ENCODE measurements at places on chromosomes 7 and 10.

- no peak for DNase-seq
These were observed 234.7 kb downstream of the SKAP2 start for GRCh38 chr7:26629696-26630095.

DNA sequence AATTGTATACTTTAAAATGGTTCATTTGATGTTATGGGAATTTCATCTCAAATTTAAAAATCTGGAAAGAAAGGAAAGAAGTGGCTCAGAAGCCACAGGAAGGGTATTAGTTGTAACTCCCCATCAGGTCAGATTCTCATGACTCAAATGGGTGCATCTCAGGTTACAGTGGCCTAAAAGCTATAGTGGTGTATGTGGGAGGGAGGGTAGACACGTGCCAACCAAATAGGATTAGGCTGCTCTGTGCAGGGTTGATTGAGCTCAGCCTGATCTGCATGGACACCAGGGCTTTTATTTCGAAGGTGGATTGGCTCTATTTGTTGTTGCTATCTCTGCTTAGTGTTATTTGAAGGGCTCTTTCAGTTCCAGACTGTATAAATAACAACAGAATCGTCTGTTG is 121.5 kb upstream of the PRR15 start:
- DNase-seq = no peak

DNA sequence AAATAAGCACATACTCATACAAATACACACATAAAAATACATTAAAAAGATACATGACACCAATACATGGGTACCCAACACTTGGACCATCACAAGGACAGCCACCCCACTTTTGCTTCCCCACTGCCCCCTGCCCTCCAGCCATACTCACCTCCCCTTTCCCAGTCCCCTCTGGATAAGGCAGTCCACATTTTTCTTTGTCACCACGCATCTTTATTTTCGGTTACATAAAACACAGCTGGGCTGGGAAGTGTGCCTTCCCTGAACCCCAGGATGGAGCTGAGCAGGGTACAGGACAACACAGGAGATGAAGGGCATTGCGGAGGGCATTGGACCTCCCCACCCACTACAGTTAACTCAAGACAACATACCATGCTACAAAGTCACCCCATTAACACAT is 1.1 kb upstream of the HOXA3 start:
- no peak for DNase-seq

DNA sequence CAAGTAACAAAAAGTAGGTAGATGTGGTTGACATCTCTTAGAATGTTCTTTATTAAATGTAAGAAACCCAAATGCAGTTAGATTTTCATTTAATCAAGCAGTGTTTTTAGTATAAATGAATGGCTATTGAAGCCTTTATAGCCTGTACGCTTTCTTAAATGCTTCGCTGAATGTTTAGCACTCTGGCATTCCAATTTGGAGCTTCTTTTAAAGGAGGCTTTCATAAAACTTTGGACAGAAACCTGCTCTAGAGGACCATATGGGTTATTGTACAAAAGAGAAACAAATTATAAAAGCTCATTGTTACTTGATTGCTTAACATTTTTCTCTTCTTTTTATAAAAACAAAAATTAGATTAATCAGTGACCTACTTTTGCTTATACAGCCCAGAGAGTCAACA is 59.5 kb downstream of the KCND2 start:
- DNase-seq = no peak

GRCh38 chr7:42227541-42227935 is 9.5 kb downstream of the GLI3 start:
- DNase-seq = no peak
